ENCODE measurements at places on chromosomes 12 and 14.
A peak's percentile ranks its signal among the peaks of the same experiment; 100 is the strongest.

- no peak for DNase-seq
These were observed 12.9 kb downstream of the MMP14 start for GRCh38 chr14:22849212-22849819.

GRCh38 chr14:100827101-100828021 lies 1.4 kb downstream of the MEG3 start:
- DNase-seq: peak; percentile 68

DNA sequence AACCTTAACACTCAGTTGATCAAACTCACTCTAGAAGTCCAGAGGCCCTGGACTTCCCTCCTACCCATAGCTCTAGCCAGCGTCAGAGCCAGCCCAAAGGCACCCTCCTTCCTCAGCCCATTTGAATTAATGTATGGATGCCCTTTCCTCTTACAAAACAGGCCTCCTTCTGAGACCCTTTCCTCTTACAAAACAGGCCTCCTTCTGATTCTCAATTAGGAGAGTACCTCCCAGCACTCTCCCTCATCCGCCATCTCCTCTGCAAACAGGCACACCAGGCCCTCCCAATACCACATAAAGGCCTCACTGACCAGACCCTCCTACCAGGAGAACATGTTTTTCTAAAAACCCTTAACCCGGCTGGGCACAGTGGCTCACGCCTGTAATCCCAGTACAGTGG lies 65.7 kb downstream of the MOK start:
- DNase-seq: no peak

GRCh38 chr14:29636870-29637269 lies 290.8 kb downstream of the PRKD1 start:
- no peak for DNase-seq

- DNase-seq: peak; percentile 61
These were observed 88.6 kb downstream of the R3HDM2 start for GRCh38 chr12:57342207-57342691.

Measured in retina (tissue), 1 donor.